ENCODE measurements at places on chromosomes 3 and 15.

GRCh38 chr3:182142928-182143327 lies 431.2 kb downstream of the SOX2 start:
- no peak for DNase-seq

DNA sequence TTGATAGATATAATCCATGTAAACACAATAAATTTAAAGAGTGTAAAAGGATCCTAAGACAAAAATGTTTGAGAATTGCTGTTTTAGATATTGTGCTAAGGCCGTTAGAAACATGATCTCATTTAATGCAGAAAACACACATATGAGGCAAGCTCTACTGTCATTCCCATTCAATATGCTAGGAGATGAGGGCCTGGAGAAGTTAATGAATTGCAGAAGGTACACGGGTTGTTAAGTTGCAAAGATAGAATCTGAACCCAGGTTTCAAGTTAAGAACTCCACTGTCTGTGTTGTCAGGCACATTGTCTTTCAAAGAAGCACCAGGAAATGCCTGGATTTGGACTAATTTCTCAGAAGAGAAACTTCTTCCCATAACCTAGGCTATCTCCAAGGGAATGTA lies 65.1 kb upstream of the SAMMSON start:
- no peak for DNase-seq

DNA sequence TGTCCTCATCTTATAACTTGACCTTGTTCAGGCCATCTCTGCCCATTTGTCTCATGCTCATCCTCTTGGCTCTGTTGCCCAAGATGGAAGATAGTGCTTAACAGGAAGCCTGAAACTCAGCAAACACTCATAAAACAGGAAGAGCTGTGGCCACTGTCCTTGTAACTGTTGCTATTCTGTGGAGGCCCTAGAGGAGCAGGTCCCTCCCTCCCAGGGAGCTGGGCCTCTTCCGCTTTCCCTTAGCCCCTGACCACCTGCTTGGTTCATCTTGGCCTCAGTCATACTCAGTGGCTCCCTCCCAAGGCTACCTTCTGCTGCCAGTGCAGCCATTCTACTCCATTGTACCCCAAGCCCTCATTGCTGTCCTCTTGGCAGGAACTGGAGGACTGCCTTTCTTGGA lies 3.5 kb downstream of the MAPKAPK3 start:
- no peak for DNase-seq

GRCh38 chr15:86829245-86829644 lies 749.6 kb downstream of the AGBL1 start:
- no peak for DNase-seq

DNA sequence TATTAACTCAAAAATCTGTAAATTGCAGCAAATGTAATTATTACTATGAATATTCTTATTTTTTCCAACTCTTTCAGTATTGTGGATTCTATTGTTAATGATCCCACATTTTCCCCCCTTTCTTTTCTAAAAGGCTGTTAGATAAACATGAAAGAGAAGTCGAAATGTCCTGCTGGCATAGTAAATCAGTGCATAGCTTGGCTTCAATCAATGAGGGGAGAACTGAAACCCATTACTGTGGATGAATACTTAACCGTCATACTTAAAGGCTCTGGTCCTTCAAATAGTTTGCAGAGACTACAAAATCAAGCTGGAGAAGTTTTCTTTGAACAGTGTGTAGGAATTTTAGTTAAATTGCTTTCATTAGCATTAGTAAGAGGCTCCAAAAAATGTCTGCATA lies 667.9 kb downstream of the CADM2 start:
- no peak for DNase-seq

DNA sequence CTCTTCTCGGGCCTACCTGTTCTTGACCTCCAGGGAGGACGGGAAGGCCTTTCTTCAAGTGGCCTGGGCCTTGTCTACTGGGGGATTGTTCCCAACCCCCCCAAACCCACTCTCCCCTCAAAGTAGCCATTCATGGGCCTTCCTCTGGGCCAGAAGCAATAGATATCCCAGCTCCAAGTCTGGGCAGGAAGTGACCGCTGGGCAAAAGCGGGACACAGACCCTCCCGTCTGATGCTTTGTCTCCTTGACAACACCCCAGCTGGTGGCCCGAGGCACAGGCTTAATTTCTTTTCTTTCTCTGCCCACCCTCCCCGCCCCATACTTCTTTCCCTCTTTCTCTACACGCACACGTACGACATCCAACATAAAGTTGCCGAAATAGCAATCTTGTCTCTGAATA lies 41.4 kb upstream of the FEZF2 start:
- no peak for DNase-seq

DNA sequence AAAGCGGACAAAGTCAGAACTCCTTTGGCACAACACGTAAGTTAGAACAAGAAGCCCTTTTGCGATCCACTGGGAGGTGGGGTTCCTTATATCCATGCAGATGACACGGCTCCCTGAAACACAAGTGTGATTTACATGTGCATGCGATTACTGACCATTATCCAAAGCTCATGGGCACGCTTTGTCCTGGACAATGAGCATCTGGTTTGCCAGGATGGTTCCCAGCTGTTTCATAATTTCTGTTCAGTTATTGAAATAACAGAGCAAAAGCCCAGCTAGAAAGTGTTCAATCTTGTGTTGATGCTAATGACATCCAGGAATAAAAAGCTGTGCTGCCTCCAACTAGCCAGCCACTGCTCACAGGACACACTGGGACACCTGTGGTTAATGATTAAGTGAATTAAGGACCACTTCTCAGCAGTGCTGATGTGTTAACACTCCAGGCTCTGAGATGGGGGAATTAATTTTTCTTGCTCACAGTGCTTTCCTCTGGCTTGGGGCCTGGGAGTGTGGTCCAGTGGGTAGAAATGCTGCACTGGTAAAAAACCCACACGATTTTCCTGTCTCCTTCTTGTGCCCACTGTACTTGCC lies 123.1 kb upstream of the SLC2A2 start:
- no peak for DNase-seq

DNA sequence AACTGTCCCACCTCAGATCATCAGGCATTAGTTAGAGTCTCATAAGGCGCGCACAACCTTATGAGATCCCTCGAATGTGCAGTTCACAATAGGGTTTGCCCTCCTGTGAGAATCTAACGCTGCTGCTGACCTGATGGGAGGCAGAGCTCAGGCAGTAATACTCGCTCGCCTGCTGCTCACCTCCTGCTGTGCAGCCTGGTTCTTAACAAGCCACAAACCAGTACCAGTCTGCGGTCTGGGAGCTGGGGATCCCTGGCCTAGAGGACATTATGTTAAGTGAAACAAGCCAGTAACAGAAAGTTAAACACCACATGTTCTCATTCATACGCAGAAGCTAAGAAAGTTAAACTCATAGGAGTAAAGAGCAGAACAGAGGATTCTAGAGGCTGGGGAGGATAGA lies 47.0 kb downstream of the MAP3K13 start:
- no peak for DNase-seq

DNA sequence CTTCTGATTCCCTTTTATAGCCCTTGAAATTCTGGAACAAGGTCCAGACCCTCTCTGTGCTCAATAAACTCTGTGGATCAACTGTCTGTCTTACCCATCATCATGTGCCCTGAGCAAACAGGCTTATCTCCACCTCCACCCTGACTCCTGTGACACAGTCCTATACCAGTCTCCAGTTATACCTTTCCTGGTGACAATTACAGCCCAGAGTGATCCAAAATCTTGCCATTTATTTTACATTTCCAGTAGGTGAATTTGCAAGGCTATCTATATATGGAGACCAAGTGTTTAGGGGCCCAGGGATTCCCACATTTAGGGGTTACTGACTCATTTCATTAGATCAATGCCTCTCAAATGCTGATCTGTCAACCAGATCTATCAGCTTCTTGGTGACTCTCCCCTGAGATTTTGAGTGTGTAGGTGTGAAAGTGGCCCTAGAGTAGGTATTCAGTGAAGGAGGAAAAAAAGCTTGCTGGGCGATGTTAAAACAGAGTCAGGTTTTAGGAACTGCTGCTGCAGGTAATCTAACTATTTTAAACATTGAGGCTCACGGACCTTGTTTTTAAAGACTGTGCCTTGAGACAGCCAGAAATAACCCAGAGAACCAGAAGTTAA lies 229.6 kb upstream of the WNT5A start:
- no peak for DNase-seq

DNA sequence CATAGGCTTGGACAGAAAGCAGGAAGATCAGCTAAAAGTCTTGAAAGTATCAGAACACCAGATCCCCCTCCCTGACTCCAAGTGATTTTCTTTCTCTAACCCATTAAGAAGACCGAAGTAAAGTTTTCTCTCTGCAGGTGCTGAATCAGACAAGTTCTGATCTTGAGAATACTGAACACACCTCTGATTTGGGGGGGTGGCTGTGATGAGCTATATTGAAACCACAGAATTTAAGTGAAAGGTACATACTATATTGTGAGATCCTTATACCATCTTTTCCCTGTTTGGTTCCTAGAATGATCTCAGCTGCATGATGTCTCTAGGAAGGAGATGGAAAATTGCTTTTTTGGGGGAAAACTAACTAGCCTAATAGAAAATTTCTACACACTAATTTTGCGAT lies 196.0 kb downstream of the DIPK2A start:
- DNase-seq = no peak

GRCh38 chr15:97502038-97502437 lies 458.5 kb upstream of the ARRDC4 start:
- DNase-seq = no peak

GRCh38 chr15:74337607-74338211 lies 29.7 kb downstream of the CYP11A1 start:
- DNase-seq = no peak

- no peak for DNase-seq
Measured at GRCh38 chr15:67803299-67803698, 22.0 kb upstream of the SKOR1 start.

DNA sequence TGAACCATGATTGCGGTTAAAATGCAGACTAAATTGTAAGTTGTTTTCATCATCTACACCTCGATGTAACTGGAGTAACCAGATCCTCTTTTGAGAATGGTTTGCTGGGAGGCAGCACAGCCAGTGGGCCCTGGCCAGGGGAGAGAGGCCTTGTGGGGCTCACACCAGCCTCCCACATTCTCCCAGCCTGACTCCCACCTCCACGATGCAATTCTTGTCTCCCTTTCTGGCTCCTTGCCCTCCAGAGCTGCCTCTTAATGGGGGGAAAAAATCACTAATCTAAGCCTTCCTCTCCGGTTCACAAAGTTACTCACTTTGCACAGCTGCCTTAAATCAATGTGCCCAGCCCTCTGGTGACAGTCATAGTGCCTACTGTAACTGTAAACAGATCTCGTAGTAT lies 17.9 kb upstream of the PAQR5 start:
- no peak for DNase-seq

DNA sequence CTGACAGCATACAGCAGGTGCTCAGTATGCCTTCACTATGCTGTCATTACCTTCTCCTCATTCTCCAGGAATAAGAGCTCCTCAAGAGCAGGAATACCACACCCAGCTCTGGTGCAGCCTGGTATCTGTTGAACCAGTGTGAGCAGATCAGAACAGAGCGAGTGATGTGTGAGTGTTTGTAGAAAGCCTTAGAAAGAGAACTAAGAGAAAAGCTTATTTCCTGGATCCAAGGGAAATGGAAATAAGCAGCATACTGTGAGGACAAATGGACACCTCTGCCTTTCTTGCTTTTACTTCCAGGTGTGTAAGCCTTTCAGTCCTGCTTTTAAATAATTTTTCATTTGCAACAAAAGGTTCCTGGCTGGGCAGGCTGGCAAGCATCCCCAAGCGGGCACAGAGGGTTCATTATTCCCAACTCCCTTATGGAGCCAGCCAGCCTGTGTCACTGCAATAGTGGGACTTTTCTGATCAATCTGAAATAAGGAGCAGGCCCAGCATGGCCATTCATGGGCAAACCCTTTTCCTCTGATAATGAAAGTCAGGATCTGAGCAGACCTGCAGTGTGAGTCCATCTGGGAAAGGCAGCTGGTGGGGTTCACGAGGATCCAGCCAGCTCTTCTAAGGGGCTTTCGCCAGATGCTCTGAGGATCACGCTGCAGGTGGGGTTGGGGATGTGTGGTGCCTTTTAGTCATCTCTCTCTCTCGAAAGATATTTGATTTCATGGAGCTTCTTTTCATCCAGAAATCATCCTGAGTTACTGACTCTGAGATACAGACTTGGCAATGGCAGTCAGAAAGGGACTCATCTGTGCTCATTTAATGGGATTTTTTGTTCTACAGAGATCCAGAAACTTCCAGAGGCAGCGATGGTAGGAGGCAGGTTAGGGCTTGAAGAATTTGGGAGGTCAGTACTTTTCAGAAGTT lies 594.9 kb upstream of the CFAP20DC start:
- no peak for DNase-seq

GRCh38 chr3:48639944-48640606 lies 4.8 kb upstream of the SLC26A6 start:
- DNase-seq = no peak

DNA sequence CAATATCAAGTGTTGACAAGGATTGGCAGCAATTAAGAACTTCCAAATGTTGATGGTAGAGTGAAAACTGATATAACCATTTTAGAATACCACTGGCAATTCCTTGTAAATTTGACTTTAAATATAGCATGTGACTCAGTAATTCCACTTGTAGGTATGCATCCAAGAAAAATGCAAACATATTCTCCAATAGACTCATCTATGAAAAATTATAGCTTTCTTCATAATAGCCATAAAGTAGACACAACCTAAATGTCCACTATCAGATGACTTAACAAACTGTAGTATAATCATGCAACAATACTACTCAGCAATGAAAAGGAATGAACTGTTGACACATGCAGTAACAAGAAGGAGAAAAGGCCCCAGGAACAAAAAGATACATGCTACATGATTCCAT lies 988.1 kb downstream of the FHIT start:
- no peak for DNase-seq

GRCh38 chr3:152466784-152467183 lies 198.1 kb downstream of the MBNL1 start:
- DNase-seq = no peak

All from HS-27A (cell line).